ENCODE measurements at places on chromosomes 12 and 14. TPM values are rescaled to one million over a fixed set of nuclear protein-coding genes. Genes with fewer than 3 reads are reported as not detected.

Gene ZNF641
- 1.5 TPM for total RNA-seq

Gene B4GALNT3
- total RNA-seq, result not detected

Gene HDAC7
- total RNA-seq, result 30.4 TPM

Gene PTPRR
- 0.09 TPM for total RNA-seq

Gene TGM1
- total RNA-seq, result 0.09 TPM

Gene RAB5B
- 42.5 TPM for total RNA-seq

Gene TTC7B
- 23.7 TPM for total RNA-seq

Gene OASL
- 0.11 TPM for total RNA-seq

Measured in dermis lymphatic vessel endothelial cell (primary cell).